ENCODE measurements at places on chromosomes 13 and 19.

DNA sequence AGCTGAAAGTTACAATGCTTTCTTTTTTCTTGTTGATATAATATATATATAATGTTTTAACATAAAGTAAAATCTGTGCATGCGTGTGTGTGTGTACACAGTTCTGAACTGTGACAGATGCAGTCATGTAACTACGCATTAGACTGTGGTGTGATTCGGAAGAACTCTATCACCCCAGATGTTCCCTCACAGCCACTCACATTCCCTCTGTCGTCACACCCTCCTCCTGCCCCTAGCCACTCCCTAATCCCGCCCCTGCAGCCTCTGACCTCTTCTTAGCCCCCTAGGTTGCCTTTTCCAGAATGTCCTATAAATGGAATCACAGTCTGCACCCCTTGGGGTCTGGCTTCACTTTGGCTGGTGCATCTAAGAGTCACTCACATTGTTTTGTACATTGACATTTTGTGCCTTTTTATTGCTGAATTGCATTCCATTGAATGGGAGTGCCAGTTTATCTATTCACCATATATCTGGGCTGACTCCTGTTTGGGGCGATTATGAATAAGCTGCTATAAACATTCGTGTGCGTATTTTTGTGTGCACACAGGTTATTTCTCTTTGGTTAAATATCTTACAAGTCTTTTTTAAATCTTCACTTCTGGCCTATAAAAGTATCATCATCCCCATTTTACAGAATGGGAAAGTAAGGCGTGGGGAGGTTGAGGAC is 20.4 kb downstream of the DHRS12 start:
- no peak for DNase-seq

DNA sequence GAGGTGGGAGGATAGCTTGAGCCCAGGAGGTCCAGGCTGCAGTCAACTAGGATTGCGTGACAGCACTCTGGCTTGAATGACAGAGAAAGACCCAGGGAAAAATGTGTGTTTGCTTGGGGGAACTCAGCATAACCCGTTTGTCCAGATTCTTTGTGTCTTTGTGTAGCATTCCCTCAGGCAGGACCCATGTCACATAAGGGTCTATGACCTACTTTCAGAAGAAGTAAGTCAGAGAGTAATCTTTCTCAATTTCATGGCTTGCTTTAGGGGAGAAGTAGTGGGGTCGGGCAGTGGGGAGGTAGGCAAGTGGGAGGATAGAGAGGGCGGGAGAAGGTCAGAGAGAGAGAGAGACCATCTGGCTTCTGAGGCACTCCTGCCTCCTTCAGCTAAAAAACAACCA is 11.9 kb upstream of the PSPC1 start:
- DNase-seq, result no peak

DNA sequence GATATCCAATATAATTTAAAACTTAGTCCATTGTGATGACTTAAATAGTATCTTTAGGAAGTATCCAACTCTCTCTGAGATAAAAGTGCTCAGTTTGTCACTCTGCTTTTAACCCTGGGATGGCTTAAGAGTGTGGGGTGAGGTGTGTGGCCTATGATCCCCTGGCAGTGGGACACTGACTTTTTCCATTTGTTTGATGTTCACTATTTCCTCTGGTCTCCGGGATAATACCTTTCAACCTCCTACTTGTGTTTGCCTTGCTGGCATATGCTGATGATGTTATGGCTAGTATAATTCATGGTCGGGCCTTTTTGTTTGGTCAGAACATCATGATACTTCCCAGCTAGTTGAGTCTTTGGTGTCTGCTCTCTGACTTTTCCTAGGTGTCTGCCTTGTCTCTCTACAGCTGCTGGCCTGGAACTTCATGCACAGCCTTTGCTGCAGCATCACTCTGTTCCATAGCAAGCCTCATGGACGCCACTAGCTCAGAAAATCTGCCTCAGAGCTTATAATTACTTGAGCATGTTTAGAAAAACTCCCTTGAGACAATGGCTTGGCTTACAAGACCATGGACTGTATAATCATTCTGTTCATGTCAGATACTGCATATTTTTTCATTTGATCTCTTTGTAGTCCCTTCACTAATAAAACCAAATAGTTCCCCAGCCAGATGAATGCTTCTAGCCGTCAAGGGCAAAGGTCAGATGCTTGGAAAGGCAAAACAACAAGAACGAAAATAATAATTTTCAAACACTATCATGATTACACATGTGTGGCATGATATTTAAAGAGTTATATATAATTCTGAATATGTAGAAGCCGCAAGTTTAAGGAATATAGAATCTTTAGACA is 75.2 kb downstream of the WDFY2 start:
- DNase-seq, result no peak

DNA sequence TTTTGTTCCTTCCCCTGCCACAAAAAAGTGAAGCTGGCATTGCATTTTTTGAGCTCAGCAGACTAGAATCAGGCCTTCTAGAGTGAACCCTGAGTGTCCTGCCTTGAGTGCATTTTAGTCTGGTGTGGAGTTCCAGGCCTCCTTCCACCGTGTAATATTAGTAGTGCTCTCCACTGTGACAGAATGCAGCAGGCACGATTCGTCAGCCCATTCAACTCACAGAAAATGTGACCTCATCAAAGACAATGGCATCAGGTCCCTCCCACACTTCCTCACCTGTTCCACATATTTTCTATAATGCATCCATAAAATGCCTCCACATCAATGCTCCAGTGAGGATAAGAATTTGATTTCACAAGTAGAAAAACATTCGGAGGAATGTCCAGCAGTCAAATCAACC is 227.6 kb downstream of the FGF9 start:
- no peak for DNase-seq

DNA sequence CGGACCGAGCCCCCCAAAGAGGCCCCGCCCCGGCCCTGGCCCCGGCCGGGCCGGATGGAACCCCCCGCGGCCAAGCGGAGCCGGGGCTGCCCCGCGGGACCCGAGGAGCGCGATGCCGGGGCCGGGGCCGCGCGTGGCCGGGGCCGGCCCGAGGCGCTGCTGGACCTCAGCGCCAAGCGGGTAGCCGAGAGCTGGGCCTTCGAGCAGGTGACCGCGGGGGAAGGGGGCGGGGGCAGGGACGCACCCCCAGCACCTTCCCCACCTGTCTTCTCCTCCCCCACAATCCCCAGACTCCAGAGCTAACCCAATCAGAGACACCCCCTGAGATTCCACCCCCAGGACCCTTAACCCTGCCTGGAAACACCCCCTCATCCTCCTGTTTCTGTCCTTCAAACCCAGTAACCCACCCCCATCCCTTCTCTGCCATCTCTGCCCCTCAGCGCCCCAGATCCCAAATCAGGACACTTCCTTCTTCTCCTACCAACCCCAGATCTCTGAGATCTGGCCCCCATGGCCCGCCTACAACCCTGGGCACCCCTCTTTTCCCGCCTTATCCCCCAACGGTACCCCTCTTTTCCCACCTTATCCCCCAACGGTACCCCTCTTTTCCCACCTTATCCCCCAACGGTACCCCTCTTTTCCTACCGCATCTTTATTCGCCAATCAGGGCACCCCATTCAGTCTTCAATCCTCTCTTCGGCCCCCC is 505 bp downstream of the ZSWIM4 start:
- DNase-seq, result no peak

- no peak for DNase-seq
These were observed 812.7 kb upstream of the MIR17HG start for GRCh38 chr13:90534617-90535370.

DNA sequence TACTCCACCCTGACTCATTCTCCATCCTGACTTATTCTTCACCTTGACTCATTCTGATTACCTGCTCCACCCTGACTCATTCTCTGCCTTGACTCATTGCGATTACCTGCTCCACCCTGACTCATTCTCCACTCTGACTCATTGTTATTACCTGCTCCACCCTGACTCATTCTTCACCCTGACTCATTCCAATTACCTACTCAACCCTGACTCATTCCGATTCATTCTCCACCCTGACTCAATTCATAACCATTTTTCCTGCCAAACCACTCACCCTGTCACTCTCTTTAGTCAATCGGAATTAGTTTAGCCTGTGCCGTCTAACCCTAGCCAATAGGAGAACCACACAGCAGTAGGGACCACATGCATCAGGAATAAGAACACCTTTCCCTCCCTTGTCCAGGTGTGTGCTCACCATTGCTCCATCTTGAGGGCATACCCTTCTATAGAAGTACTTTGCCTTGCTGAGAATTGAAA is 1227.4 kb upstream of the PCDH20 start:
- no peak for DNase-seq

Measured in ecto neural progenitor cell (in vitro differentiated cells).